Stimulated activated CD8-positive, alpha-beta memory T cell treated with anti-CD3 and anti-CD28 coated beads, Interleukin-12 subunit alpha, Interleukin-12 subunit beta, amount 100 ng/mL, for 1 hour (primary cell): ENCODE measurements at places on chromosomes 1 and 21.

GRCh38 chr1:165424454-165425216 lies 20.3 kb downstream of the RXRG start:
- DNase-seq, result no peak

GRCh38 chr1:41502912-41503311 lies 18.4 kb upstream of the EDN2 start:
- no peak for DNase-seq

GRCh38 chr1:25245809-25246599 lies 1.2 kb downstream of the RSRP1 start:
- DNase-seq, result no peak

DNA sequence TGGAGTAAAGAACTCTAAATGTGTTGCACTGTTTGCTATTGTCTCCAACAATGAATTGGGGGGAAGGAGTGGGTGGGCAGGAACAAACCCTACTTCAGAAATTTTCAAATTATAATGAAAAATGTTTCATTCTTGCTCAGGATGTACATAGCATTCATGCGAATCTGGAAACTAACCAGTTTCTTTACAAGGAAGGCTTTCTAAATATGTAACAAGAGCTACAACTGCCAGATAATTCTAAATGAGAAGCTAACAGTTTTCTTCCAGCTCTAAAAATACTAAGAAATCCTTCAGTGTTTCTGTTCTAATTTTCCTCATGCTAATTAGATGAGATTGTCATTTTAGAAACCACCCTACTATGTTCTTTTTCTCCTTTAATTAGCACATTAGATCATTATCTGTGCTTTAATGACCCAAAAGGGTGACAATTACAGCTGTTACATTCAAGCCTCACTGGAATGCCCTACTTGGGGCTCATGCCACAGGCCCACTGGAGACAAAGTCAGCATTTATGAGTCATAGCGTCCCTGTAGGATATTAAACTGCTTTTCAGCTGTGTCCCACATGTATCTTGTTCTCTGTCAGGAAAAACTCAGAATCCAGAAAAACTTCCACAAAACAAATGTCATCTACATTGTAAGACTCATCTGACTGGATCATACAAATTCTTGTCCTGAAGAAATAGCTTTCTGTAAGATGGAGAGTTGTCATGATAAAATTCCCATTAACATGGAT lies 804.6 kb upstream of the CXADR start:
- DNase-seq, result no peak

DNA sequence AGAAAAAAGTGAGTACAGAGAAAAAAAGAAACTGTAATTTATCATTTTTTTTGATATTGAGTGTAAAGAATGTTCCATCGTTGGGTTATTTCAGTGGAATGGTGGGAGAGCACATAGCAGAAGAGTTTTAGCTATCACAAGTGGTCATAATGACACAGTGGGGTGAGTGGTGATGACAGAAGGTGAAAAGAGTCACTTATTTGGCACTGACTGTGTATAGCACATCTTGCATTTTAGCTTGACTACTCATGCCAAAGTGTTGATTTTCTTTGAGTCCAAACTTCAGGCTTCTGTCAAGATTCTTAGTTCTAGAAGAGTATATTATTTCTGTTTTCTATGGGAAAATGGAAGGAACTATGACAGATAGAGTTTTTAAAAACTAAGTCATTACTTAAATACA lies 261.2 kb downstream of the GRIK1 start:
- DNase-seq, result no peak

DNA sequence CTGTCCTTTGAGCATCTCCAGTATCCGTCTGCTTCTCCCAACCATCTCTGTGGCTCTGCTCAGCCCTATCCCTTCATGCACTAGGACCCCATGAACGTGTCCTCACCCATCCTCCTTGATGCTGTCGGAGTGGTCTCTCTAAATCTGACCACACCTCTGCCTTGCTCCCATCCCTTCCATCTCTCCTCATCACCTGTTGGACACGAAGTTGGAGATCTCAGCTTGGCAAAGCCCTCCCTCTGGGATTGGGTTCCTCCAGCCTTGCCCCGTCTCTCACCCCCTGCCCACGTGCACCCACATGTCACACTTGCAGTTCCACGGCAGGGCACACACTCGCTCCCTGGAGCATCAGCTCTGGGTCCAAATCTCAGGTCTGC lies 135.7 kb downstream of the ACTL8 start:
- DNase-seq, result no peak

GRCh38 chr1:228776449-228776848 lies 41.2 kb downstream of the RHOU start:
- no peak for DNase-seq

- DNase-seq, result peak; percentile 44
Observed at GRCh38 chr1:156356875-156357534, 12.0 kb upstream of the RHBG start.

DNA sequence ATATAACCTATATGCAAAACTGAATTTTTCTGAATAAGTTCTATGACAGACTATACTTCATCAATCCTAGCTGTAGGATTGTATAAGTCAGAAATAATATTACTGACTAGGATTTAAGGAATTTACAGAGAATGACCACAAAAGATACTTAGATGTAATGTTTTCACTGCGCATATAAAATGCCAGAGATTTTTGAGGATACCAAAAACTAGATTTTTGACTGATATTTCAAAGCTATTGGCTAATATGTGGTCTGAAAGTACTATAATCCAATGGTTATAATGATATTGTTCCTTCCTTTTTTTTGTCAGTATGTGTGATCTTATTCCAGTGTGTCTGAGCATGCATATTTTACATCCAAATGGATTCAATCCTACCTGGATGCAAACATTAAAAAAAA lies 17.0 kb upstream of the IFI44L start:
- DNase-seq, result no peak

- no peak for DNase-seq
Observed at GRCh38 chr21:39020751-39021477, 162.3 kb downstream of the PSMG1 start.

DNA sequence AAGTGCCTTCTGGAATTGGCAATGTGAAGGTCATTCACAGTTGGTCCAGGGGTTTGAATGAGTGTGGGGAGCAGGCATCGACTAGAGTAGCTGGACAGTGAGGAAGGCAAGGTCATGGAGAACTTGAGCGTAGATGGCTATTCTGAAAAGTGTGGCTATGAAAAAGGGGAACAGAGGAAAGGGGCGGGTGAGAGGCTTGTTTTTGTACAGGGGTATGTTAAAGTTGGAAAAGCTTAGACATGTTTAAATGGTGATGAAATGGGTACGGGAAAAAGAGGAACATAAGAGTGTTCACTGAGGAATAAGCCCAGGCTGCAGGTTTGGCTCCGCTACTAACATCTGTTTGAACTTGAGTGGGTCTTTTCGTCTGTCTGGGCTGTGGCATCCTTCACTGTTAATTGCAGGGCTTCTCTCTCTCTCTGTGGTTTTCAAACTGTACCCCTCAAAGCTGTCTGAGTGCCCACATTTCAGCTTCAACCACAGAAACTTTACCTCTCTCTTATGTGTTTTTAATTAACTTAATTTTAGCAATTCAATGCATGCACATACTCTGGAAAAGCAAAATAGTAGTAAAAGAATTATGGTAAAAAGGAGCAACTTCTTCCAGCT lies 70.8 kb upstream of the COA6 start:
- DNase-seq, result no peak

DNA sequence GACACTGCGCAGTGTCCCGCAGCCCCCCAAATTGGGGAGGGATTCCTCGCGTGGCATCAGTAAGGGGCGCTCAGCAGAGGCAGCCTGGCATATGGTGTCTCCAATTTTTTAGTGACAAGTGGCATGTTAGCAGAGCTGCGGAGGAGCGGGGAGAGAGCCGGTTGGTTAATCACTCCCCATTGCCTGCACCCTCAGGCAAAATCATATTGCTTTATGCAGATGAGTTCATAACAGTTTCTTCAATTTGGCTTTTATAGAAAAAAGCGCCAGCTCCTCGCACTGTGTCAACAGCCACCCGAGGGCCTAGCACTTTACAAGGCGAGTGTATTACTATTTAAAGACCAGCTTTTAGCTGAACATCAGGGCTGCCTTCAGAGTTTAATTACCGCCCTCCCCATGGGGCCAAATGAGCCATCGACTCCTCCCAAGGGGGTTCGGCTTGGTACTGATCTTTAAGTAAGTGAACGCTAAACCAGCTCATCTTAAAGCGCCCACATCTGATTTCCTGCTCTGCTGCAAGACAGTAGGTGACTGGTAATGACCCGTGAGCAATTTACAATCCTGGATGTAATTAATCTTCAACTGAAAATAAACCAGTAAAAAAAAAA lies 298.9 kb downstream of the DSCAM start:
- DNase-seq, result no peak

DNA sequence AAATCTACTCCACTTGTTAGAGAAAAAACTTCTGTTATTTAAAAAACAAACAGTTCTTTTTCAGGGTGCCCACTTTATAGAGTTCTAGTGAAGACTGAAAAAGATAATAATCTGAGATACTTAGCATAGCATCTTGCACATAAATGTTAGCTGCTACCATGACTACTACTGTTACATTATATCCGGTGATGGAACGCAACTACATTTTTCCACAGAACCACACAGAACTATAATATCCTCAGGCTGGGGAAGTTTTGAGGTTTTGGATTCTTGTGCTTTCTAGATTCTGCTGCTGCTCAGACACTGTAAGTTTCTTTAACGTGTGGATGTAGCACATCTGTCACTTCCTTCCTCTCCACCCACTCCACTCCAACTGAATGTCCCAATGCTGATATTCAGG lies 110.3 kb downstream of the PTPN14 start:
- DNase-seq, result no peak

DNA sequence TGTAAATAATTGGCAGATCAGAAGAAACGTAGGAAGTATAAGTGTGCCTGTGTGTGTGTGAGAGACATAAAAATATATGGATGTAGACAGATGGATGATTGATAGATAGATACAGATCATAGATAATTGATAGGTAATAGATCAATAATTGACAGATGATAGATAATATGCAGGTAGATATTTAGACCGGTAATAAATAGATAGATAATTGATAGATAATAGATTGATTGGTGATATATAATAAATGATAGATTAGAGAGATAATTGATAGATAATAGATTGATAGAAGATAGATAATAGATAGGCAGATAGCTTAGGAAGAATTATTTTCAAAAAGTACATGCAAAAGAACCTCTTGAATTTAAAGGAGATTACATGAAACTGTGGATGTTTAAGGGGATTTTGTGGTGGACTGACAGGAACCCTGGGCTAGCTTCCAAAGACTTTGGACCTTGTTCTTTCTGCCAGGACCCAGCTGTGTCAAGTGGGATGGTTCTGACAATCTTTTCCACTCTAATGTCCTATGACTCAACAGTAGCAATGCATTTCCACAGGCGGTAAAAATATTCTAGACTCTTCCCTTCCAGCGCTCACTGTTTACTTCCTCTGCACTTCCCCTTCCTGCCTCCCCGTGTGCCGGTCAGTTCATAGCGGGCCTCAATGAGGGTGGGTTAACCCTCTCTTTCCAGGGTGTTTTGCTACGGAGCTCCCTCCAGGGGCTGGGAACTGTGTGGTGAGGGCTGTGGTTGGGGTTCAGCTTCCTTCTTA lies 39.4 kb downstream of the KCNJ15 start:
- DNase-seq, result no peak

DNA sequence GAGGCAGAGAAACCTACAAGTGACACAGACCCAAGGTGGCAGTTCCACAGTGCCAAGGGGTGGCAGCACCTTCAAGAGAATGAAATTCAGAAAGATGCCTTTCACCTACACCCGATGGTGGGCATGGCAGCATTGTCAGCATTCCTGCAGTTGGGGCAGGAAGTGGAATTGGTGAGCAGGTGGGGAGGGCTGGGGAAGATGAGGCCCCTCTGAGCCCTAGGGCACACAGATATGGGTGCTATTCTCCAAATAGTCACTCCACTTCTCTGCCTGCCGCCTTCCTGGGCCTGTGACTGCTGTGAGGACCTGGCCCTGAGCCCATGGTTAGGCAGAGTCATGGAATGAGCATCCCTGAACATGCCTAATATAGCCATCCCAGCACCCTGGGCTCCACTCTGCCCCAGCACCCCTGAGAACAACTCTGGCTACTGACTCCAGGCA lies 8.3 kb downstream of the SHISA4 start:
- DNase-seq, result no peak

DNA sequence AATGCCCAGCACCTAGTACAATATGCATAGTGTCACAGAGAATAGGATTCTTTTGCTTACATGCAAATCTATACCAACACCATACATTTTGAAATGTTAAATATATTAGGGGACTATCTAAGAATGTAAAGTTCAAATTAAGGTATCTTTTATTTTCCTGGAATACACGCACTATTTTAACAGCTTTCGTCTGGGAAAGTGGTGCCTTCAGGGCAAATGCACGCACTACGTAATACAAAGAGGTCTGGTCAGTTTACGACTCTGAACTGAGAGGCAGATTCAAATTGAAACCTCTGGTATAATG lies 931 bp downstream of the FUBP1 start:
- no peak for DNase-seq
